ENCODE measurements at places on chromosomes 13 and 19. TPM values are rescaled to one million over a fixed set of nuclear protein-coding genes. Genes with fewer than 3 reads are reported as not detected.
A peak's percentile ranks its signal among the peaks of the same experiment; 100 is the strongest.

GRCh38 chr13:28459911-28460310 lies 35.0 kb downstream of the FLT1 start:
- no peak for DNase-seq

DNA sequence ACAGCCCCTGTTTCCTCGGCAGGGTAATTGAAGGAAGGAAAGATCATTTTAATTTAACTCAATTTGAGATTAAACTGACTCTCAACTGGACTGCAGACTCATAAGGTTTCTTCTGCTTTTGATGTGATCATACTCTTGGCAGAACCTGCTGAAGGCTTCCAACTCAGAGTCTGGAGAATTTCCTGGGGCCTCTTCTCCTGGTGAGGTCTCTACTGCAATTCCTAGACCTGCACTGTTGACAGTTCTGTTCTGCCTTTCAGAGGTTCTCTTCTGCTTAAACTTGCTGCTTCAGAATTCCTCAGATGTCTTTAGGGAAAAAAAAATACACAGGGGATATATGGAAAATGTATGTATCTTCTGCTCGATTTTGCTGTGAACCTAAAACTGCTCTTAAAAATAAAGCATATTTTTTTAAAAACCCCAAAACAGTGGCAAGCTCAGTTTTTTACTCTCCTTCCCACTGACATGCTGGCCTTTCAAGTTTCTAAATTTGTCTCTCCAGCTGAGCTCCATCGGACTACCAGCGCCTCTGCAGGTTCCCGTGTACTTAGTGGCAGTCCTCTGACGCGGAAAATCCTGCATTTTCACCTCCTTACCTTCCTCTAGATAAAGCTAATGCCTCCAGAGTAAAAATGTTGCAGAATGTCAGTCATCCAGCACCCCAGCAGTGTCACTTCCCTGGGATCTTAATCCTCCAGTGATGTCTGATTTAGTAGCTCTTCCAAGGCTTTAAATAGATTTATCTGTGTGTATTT lies 733.5 kb upstream of the SGCG start:
- no peak for DNase-seq

GRCh38 chr13:53411463-53411862 lies 382.9 kb downstream of the OLFM4 start:
- no peak for DNase-seq

GRCh38 chr19:19213426-19214158 lies 1.8 kb downstream of the NCAN start:
- DNase-seq: no peak

DNA sequence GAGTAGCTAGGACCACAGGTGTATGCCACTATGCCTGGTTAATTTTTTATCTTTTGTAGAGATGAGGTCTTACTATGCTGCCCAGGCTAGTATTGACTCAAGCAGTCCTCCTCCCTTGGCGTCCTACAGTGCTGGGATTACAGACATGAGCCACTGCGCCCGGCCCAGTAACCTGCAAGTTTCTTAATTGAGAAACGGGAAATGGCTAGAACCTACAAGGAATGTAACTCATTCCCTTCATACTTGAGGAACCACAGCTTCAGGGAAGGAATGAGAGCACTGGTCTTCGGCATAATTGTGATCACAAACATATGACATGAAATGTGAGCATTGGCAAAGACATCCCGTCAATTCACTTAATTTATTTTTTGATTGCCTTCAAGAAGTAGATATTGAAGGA lies 157.0 kb downstream of the KLF5 start:
- DNase-seq: no peak

DNA sequence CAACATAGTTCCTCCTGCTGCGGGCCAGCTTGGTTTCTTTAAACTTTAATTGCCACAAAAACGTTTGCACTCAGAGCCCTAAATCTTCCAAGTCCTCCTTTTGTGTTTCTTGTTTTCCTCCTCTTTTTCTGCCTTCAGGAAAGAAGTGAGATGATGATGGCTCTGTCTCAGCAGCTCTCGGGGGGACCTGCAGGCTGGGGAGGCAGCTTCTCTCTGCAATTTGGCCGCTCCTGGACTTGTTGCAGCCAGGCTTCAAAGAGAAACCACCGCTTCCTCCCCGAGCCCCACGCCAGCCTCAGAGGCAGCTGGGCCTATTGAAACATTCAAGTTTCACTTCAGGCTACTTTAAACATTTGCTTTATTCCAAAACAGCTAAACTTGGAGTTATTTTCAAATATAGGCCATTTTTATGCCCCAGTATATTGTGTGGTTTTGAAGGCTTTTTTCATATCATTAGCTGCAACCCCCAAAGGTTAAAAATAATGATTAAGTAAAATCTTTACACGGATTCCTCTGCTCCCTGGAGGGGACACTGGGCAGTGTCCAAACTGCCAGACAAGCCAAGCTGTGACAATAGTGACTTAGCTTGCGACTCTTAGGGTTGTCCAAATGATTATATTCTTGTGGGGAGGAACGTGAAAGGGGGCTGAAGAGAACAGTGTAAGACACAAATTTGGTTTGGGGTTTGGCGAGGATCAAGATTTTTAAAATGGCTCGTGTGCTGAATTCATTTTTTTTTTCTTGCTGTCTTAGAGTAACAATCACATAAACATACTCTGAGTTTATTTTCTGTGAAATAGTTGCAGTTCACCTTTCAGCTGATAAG lies 330.8 kb downstream of the DLEU7 start:
- peak; percentile 75 for DNase-seq

- DNase-seq: no peak
These were observed 94.3 kb upstream of the NBEA start for GRCh38 chr13:34847766-34848165.

DNA sequence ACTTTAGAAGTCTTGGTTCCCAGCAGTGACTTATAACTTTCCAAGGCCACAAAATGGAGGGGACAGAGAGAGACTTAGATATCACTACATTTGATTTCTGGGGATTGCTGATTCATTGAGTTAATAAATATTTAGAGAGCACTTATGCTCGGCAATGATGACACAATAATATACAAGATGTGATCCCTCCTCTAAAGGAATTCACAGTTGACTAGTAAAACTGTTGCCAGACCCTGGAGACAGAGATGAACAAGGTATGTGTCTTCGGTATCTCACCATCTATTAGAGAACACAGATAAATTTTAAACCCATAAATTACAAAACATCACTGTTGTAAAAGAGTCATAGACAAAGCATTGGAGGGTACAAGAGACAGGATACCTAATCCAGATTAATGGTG lies 437.5 kb downstream of the FOXO1 start:
- DNase-seq: no peak

GRCh38 chr13:94765814-94766213 lies 53.5 kb upstream of the SOX21 start:
- DNase-seq: no peak

DNA sequence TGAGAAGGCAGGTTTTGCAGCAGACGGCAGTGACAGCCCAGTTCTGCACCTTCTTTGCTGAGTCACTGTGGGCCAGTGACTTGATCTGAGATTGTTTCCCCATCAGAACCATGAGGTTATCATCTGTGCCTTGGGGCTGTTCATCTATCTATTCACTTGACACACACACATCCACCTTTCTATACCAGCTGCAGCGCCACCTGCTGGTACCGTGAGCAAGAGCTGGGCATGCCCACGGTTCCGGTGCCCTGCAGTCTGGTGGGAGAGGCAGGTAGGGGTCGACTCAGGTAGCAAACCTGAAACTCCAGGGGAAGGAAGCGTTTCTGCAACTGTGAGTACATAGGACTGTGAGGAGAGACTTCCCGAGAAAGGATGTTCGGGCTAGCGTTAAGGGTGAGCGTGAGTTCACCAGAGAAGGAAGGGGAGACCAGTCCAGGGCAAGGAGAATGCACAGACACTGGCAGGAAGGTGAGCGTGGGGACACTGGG lies 7.5 kb upstream of the LIN7B start:
- DNase-seq: peak; percentile 65

GRCh38 chr19:50401605-50402450 lies 16.9 kb upstream of the SPIB start:
- DNase-seq: no peak

GRCh38 chr13:54368387-54368786 lies 1339.8 kb downstream of the OLFM4 start:
- DNase-seq: no peak

GRCh38 chr13:44406617-44407016 lies 33.0 kb downstream of the SERP2 start:
- no peak for DNase-seq

- DNase-seq: peak; percentile 81
These were observed 7.4 kb downstream of the RABAC1 start for GRCh38 chr19:41951686-41952172.

GRCh38 chr13:99983499-99984401 lies 2.2 kb downstream of the ZIC2 start:
- no peak for DNase-seq

- DNase-seq: no peak
These were observed 72.1 kb downstream of the ZNF536 start for GRCh38 chr19:30444253-30444671.

DNA sequence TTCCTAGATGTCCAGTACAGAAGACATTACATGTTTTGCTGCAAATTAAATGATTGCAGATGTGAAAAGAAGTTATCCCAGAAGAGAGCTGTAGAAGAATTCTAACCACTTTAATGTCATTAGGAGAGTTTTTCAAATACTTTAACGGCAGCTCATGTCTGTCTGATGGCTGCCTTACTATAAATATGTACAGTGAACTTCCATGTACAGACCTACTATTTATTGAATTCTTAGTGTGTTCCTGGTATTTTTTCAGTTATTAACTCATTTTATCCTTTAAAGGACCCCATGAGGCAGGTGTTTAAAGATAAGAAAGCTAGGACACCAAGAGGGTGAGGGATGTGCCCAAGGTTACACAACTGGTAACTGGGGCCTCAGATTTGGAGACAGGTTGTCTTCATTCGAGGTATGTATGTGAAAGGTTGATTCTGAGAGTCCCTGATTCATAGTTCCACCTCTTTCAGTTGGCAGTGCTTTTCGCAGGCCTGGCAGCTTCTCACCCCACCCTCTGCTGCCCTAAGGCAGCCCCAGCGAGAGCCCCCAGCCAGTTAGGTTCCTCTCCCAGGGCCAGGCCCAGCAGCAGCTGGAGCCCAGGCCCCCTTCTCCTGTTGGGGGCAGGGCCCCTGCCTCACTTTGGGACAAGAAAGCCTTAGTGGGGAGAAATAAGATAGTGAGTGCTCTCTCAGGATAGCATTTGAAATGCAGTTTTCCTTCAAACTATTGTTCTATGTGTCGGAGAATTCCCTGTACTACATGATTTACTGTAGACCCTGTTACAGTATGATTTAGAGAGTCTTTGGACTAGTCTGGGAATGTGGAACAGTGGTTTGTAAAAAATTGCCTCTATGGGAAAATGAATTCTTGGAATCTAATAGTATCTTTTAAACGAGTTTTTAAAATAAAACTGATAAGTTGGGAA lies 67.7 kb upstream of the TEX29 start:
- no peak for DNase-seq

GRCh38 chr19:287381-287871 lies 3.8 kb downstream of the PLPP2 start:
- no peak for DNase-seq

DNA sequence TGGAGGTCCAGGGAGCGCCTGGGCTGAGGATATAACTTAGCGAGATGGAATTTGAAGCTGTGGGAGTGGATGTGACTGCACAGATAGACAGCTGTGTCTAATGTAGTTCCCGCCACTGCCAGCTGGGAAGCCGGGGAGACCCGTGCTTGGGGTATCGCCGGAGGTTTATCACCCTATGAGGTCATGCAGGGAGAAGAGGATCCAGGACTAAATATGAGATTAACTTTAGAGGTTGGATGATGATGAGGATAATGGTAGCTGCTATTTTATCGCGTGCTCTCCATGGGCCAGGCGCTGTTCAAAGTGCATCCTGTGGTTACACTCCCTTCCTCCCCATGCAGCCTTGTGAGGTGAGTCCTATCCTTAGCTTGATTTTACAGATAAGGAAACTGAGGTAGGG lies 19.9 kb downstream of the SSC5D start:
- DNase-seq: no peak

GRCh38 chr19:44851427-44851826 lies 5.3 kb downstream of the NECTIN2 start:
- no peak for DNase-seq

DNA sequence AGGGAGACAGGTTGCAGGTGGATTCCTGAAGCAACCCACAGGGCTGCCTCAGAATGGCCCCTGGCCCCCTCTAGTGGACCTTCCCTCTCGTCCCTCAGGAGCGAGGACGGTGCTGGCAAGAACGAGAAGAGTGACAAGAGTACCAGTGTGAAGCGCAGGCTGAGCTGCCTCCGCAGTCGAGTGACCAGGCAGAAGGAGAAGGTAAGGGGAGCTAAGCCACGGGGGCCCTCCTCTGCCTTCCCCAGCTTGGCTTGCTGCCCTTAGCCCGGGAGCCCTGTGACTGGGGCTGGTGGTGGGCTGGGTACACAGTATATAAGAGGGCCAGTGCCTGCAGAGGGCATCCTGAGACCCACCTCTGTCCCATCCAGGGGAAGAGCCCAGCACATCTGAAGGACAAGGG lies 34.0 kb downstream of the ARHGEF18 start:
- DNase-seq: no peak

The SLC8A2 gene
- not detected for total RNA-seq

The VSIG10L gene
- 4.4 TPM for total RNA-seq

The CEACAM6 gene
- 0.18 TPM for total RNA-seq

The NLRP9 gene
- not detected for total RNA-seq

The CEBPA gene
- 163 TPM for total RNA-seq

The RYR1 gene
- 0.12 TPM for total RNA-seq

The AMH gene
- 0.98 TPM for total RNA-seq

The NKG7 gene
- total RNA-seq: 5.9 TPM

The SLC7A10 gene
- total RNA-seq: not detected

The DIAPH3 gene
- total RNA-seq: 0.93 TPM

The OR7C1 gene
- not detected for total RNA-seq
